ENCODE measurements at places on chromosomes 5 and 9.

DNA sequence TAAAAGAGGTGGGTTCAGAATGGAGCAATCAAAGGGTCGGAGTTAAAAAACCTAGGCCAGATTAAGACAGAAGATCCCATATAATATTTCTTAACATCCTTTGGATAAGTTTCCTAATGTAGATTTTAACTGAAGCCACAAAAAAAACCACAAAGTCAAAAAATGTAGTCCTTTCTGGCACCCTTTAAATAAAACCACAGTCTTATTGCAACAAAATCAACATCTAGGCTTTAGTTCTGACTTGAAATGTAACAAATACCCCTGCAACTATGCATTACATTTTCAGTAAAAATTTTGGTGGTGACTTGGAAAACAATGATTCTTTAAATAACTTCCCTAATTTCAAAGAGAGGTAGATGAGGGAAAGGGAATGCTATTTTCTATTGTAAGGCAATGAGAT, 109.2 kb downstream of the PSAT1 start:
- no peak for DNase-seq

GRCh38 chr5:116881921-116882531, 307.4 kb upstream of the SEMA6A start:
- no peak for DNase-seq

GRCh38 chr9:71955300-71955915, 44.0 kb downstream of the C9orf85 start:
- DNase-seq = no peak

DNA sequence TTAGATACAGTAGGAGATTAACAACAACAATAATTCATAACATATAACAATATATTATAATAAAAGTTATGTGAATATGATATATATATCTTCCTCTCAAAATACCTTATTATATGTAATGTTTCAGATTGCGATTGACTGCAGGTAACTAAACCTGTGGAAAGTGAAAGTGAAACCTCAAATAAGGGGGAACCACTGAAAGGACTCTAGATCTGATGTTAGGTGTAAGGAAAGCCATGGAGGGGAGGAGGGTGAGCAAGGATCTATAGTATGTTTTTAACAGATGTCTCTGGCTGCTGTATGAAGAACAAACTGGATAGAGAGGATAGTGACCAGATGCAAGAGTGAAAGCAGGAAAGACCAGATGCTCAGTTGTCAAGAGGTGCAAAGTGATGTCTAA, 5.8 kb upstream of the FSTL4 start:
- no peak for DNase-seq

DNA sequence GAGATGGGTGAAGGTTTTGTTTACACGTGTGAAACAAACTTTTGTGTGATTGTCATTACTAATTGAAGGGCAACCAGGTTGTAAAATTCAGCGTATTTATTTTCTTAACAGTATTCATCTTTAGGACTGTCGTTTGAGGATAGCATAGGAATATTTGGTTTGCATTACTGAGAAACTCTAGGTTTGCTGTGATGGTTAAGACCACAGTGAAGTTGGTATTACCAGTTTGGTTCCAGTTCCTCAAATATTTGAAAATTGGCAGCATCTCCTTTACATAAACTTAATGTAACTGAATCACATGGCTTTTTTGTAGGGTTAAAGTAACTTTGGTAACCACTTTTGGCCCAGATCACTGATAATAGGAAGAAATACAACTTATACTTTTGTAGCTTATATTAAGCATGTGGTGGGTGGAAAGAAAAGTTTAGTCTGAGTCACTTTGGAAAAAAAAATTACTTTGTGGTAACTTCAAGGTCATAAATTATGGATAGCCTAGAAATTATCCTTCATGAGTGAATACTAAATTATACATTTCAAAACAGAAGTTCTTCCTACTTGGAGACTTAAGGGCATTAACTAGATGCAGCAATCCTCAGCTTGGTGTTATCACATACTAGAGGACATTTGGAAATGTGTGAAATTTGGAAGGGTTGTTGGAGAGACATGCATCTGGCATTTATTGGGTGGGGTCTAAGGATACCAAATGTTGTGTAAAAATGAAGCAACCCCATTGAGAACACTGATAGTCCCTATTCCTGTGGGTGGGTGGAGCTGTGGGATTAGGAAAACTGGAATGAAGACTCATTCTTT, 33.9 kb downstream of the G3BP1 start:
- no peak for DNase-seq

DNA sequence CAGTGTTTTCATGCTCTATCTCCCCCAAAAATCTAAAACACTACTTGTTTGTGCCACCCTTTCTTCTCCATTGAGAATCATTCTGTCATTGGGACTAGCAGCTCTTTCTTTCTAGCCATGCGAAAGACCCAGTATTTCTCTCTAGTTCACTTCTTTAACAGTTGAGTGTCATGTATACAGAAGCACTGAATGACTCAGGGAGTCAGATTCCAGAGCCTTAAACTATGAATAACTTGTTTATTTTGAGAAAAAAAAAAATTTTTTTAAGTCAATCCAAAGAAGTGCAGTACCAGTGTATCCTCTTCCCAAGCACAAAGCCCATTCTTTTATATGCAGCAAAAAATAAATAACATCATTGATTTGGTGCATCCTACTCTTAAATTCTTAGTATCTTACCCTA, 415.4 kb upstream of the GRAMD2B start:
- no peak for DNase-seq

GRCh38 chr5:125575171-125575890, 828.9 kb upstream of the ZNF608 start:
- DNase-seq = no peak

GRCh38 chr5:153358315-153358976, 132.0 kb upstream of the GRIA1 start:
- no peak for DNase-seq

DNA sequence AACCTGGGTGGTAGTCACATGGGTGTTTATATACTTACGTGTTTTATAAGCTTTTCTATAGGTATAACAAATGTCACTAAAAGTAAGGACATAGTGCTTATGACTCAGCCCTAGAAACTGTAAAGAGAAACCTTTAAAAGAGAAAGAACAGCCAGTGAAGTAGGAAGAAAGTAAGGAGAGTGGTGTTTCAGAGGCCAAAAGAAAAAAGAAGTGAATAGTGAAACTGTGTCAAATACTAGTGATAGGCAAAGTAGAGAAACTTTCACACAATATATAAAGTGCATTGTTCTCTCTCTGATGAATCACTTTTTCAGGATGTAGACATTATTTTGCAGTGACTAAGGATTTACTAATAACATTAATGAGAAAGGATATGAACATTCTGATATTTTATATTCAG, 74.2 kb upstream of the SUSD1 start:
- DNase-seq = no peak

GRCh38 chr5:82584631-82585030, 306.5 kb upstream of the RPS23 start:
- DNase-seq = no peak

DNA sequence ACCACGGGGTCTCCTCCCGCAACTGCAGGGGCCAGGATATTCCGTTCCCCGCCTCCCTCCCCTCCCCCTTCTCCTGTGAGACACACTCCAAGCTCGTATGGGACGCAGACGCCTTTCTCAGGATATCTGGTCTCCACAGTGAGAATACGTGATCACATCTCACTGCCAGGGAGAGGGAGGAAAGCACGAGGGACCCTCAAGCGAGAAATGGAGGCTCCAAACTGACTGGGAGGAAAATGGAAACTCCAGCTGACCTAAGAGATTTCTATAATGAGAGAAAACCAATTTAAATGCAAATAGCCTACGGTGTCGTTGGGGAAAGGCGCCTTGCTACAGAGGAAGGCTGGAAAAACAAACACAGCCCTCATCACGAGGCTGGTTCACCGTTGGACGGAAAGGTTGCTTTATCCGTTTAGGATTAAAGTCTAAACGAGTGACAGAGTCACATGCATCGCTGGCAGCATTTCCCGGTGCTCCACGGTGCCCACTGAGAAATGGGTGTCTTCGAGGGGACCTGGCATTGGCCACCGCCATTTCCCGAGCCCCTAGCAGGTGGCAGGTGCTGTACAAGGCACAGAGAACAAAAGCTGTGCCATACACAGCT, 116.9 kb upstream of the CPEB4 start:
- no peak for DNase-seq

- DNase-seq = no peak
Measured at GRCh38 chr5:66561256-66561990, 34.8 kb upstream of the MAST4 start.

DNA sequence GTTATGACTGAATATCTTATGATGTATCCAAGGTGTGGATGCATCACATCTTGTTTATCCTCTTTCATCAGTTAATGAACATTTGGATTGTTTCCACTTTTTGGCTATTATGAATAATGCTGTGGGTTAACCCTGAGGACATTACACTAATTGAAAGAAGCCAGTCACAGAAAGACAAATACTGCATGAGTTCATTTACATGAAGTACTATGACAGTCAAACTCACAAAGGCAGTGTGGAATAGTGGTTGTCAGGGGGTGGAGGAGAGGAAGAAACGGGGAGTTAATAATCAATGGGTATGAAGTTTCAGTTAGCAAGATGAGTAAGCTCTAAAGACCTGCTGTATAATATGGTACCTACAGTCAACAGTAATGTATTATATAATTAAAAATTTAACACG, 409.4 kb upstream of the CTNND2 start:
- no peak for DNase-seq

GRCh38 chr9:90092508-90092907, 487.7 kb downstream of the GADD45G start:
- no peak for DNase-seq

DNA sequence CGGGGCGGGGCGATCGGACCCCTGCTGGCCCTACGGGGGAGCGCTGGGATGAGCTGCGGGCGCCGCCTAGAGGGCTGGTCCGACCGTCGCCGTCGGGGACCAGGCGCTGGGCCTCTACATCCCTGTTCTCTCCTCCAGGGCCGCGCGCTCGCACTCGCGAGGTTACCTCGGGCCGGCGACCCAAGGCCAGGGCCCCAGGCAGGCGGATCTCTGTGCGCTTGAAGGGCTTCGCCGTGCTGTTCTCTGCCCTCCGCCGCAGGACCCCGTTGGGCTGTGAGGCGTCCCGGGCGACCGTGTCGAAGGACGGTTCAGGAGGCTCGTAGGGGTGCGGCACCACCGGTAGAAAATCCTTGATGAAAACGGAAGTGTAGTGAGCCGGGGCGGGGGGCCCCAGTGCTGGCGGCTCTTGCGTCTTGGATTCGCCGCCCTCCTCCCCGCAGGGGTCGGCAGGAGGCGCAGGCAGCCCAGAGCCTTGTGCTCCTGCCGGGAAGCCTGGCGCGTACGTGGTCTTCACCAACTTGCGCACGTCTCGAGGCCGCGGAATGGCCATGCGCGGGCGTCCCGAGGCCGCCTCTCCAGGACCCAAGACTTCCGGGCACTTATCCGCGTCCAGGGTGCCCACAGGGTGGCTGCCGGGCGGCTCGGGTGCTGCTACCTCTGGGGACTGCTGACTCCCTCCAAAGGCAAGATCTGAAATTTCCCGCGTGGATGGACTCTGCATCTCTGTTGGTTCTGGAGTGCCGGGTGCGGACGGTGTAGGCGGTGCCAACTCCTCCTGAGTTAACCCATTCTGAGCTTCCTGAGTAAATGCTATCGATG, 2.0 kb downstream of the PROB1 start:
- DNase-seq = no peak

DNA sequence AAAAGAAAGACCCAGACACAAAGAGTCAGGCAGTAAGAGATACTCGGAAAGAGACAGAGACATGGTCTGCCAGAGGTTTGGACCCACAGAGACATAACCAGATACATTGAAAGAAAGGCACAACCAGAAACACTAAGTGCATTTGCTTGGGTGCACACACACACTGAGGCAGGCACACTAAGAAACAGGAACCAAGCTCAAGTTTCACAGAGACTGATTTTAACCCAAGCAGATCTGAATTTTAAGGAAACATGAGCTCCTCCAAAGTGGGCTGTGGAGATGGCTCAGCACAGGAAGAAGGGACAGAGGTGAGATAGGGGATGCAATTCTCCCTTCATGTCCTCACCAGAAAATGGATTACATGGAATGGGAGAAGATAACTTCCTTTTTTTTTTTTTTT, 9.5 kb downstream of the AQP3 start:
- no peak for DNase-seq

DNA sequence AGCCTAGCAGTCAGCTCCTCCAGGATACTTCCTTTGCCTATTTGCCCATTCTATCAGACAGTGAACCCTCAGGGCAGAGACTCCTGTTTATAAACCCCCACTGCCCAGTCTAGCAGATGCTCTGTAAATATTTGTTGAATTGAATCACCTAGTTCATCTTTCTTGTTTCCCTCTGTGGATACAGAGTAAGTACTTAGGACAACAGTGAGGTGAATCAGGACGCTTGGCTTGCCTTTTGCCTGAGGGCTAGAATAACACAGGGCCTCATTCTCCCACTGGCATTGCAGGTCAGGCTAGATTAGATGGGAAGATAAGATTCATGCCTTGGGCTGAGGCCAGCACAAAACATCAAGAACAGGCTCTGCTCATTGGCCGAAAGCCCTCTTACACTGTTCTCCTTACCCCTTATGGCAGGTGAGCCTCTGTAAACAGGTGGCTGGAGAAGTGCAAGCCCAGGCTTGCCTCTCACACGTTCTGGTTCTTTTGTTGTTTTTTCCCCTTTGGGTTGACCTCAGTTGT, 22.2 kb downstream of the TNFSF8 start:
- DNase-seq = no peak

DNA sequence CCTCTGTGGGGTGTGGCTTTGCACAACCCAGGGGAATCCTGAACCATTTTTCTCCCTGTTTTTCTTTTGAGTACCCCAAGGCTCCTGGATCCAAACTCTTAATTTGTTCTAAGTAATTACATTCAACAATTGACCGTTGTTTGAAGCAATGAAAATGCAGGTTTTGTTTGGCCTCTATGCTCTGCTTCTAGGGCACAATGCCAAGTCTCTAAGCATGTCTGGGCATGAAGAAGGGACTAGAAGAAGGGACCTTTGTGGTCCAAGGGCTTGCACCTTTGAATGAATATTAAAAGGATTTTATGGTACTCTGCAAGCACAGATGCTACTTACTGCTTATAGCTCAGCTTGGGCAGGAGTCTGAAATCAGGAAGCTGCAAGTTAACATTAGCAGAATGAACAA, 6.6 kb upstream of the ENC1 start:
- no peak for DNase-seq

DNA sequence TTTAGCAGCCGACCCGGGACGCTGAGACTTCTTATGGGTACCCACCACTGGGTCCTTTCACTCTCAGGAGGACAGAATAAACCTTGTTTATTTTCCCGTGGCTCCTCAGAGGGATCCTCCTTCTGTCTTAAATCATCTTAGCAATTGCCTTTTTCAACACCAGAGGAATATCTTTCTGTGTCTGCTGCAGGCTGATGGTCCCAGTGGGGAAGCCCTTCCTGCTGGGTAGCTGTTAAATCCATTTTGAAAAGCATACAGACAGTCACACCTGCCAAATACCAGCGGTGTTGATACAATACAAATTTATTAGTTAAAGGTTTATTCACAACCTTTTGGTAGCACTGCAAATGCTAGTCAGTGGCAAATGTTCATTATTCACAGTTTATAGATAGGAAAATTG, 222.9 kb downstream of the AOPEP start:
- no peak for DNase-seq

GRCh38 chr5:158798140-158798539, 301.6 kb downstream of the EBF1 start:
- no peak for DNase-seq

Measured in nucleus accumbens (tissue), 56 donors.